ENCODE measurements at places on chromosomes 4 and X. TPM values are rescaled to one million over a fixed set of nuclear protein-coding genes. Genes with fewer than 3 reads are reported as not detected.

Gene C4orf51
- not detected for total RNA-seq

Gene ODAM
- total RNA-seq: not detected

Gene TMEM47
- not detected for total RNA-seq

Gene MAGEA2B
- not detected for total RNA-seq

Gene FAAH2
- 10.3 TPM for total RNA-seq

Gene SCARB2
- 8.2 TPM for total RNA-seq

DNA sequence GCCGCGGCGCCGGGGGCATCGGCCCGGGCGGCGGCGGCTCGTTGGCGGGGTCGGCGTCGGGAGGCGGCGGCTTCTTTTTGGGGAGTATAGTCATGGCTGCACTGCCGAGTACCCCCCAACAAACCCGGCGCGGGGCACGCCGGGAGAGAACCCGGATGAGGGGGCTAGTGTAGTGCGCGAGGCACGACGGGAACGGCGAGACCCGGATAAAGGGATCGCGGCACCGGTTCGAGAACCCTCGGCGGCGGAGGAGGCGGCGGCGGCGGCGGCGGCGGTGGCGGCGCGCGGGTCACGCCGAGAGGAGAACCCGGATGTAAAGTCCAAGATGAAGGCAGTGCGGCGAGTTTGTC lies at the start of gene OTUD5:
Gene OTUD5, minus strand, starts transcription at position 131 of the 350 bp plus-strand sequence. Its CDS starts 37 bp downstream, at position 94.
- H3K27me3 ChIP-seq: no peaks in the 10 kb centered on the region
- DNase-seq: peak; percentile 80
- H3K4me1 ChIP-seq: peaks cover 37% of the 10 kb centered on the region
- H3K4me3 ChIP-seq: peak within 1 kb of the TSS; percentile 99
- peaks cover 19% of the 10 kb centered on the region for H3K36me3 ChIP-seq

GRCh38 chr4:23966725-23967124 lies 76.9 kb upstream of the PPARGC1A start:
- no peaks in the 10 kb centered on the region for H3K27me3 ChIP-seq
- no peaks in the 10 kb centered on the region for H3K36me3 ChIP-seq
- H3K4me3 ChIP-seq: no peak overlapping the region
- no peak for DNase-seq

GRCh38 chrX:65976161-65976560 lies 63.7 kb downstream of the VSIG4 start:
- no peak overlapping the region for H3K27ac ChIP-seq
- no peak overlapping the region for H3K4me3 ChIP-seq
- no peak for DNase-seq
- no peaks in the 10 kb centered on the region for H3K4me1 ChIP-seq
- no peaks in the 10 kb centered on the region for H3K36me3 ChIP-seq
- no peaks in the 10 kb centered on the region for H3K27me3 ChIP-seq

DNA sequence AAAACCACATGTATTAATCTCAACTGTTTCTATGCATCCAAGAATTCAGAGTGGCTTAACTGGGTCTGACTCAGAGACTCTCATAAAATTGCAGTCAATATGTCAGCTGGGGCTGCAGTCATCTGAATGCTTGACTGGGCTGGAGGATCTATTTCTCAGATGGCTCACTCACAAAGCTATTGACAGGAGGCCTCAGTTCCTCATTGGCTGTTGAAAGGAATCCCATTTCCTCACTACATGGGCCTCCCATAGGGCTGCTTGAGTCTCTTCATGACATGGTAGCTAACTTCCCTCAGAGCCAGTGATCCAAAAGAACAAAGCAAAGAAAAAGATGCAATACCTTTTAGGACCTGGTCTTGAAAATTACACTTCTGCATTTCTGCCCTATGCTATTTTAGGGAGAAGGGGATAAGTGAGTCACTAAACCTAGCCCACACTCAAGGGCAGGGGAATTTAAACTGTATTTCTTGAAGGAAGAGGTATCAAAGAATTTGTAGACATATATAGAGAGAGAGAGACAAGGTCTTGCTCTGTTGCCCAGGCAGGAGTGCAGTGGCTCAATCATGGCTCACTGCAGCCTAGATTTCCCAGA lies 9.8 kb downstream of the SCFD2 start:
- no peak overlapping the region for H3K27ac ChIP-seq
- no peak overlapping the region for H3K4me3 ChIP-seq
- H3K36me3 ChIP-seq: peaks cover 26% of the 10 kb centered on the region
- no peak for DNase-seq
- no peaks in the 10 kb centered on the region for H3K27me3 ChIP-seq

- peak overlapping the region; percentile 24 for H3K4me3 ChIP-seq
- H3K4me1 ChIP-seq: peaks cover 33% of the 10 kb centered on the region
- peak overlapping the region; percentile 72 for H3K27ac ChIP-seq
- H3K27me3 ChIP-seq: no peaks in the 10 kb centered on the region
Observed at GRCh38 chr4:108342325-108342970, 173.7 kb upstream of the LEF1 start.

GRCh38 chr4:94000559-94000958 lies 172.0 kb downstream of the ATOH1 start:
- H3K36me3 ChIP-seq: no peaks in the 10 kb centered on the region
- no peak overlapping the region for H3K27ac ChIP-seq
- no peaks in the 10 kb centered on the region for H3K27me3 ChIP-seq
- DNase-seq: no peak

GRCh38 chrX:155263854-155264628 lies at the start of gene RAB39B:
Gene RAB39B (minus strand): TSS chrX:155264491. CDS start chrX:155264288, 203 bp downstream.
- H3K4me1 ChIP-seq: peaks cover 24% of the 10 kb centered on the region
- H3K27ac ChIP-seq: peak within 1 kb of the TSS; percentile 94
- H3K36me3 ChIP-seq: peaks cover 17% of the 10 kb centered on the region
- peak within 1 kb of the TSS; percentile 68 for H3K4me3 ChIP-seq
- no peaks in the 10 kb centered on the region for H3K27me3 ChIP-seq

GRCh38 chr4:126937342-126937741 lies 695.4 kb upstream of the INTU start:
- H3K4me1 ChIP-seq: no peaks in the 10 kb centered on the region
- H3K27ac ChIP-seq: no peak overlapping the region
- no peaks in the 10 kb centered on the region for H3K36me3 ChIP-seq
- no peak overlapping the region for H3K4me3 ChIP-seq
- no peaks in the 10 kb centered on the region for H3K27me3 ChIP-seq
- DNase-seq: no peak

- no peak overlapping the region for H3K27ac ChIP-seq
- peaks cover 10% of the 10 kb centered on the region for H3K27me3 ChIP-seq
- DNase-seq: no peak
- no peaks in the 10 kb centered on the region for H3K36me3 ChIP-seq
Observed at GRCh38 chr4:20684852-20685763, 15.2 kb upstream of the PACRGL start.

DNA sequence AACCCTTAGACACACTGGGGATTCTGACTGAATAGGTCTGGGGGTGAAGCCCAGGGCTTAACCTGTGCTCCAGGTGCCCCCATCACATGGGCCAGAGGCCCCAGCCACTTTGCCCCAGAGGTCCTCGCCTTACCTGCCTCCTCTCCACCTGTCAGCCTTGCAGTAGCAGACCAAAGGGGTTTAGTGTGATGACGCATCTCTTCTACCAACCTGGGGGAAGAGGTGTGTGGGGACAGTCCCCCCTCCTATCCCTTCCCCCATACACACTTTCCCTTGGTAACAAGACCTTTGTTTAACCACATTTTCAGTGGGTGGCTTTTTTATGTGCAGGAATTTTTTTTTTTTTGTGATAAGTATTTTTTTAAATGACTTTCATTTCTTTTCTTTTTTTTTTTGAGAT lies 6.3 kb downstream of the CLCN4 start:
- no peak overlapping the region for H3K4me3 ChIP-seq
- DNase-seq: no peak
- H3K27me3 ChIP-seq: peaks cover 27% of the 10 kb centered on the region
- no peak overlapping the region for H3K27ac ChIP-seq
- H3K36me3 ChIP-seq: no peaks in the 10 kb centered on the region

DNA sequence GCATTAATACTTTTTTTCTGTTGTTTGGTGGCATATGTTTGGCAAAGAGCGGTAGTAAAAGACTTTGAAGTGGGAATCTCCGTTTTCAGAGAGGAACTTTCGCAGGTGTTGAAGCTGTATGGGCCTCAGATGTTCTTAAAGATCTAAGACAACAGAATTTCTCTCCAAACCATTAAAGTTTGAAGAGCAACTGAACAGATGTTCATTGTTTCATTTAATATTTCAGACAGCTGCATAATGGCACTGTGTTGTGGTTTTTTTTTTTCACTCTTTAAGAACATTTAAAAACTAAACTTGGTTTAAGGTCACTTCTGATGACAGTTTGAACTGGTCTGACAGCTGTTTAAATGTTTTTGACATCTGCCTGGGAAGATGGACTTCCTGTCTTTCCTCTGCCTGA lies 882.7 kb upstream of the PCDH10 start:
- no peak overlapping the region for H3K27ac ChIP-seq
- H3K4me3 ChIP-seq: no peak overlapping the region
- no peaks in the 10 kb centered on the region for H3K4me1 ChIP-seq
- H3K36me3 ChIP-seq: no peaks in the 10 kb centered on the region

DNA sequence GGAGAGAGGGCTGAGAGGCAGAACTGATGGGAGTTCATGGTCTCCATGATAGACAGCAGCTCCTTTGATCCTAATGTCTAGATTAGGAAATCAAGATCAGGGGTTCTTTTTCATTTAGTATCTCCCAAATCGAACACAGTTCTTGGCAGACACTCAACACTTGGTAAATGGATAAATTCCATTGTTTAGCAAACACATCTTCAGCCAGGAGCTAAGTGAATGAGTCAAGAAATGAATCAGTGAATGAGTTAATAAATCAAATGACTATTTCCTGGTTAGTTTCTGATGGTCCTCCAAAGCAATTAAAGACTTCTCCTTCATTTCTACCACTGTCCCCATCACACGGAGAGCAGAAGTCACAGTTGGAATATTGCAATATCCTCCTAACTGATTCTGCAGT lies 120.0 kb upstream of the SHISA3 start:
- H3K27ac ChIP-seq: no peak overlapping the region
- no peaks in the 10 kb centered on the region for H3K36me3 ChIP-seq
- DNase-seq: no peak
- peaks cover 5% of the 10 kb centered on the region for H3K4me1 ChIP-seq
- peaks cover 2% of the 10 kb centered on the region for H3K27me3 ChIP-seq

GRCh38 chr4:54971474-54971950 lies 153.9 kb downstream of the KDR start:
- H3K27me3 ChIP-seq: peaks cover 1% of the 10 kb centered on the region
- DNase-seq: no peak
- no peak overlapping the region for H3K27ac ChIP-seq
- H3K4me3 ChIP-seq: no peak overlapping the region
- no peaks in the 10 kb centered on the region for H3K36me3 ChIP-seq

GRCh38 chr4:127642169-127642568 lies 9.4 kb downstream of the INTU start:
- H3K4me1 ChIP-seq: no peaks in the 10 kb centered on the region
- DNase-seq: no peak
- no peak overlapping the region for H3K27ac ChIP-seq
- H3K4me3 ChIP-seq: no peak overlapping the region
- H3K36me3 ChIP-seq: no peaks in the 10 kb centered on the region

GRCh38 chr4:76060506-76060905 lies 14.0 kb upstream of the ART3 start:
- no peak overlapping the region for H3K27ac ChIP-seq
- peaks cover 26% of the 10 kb centered on the region for H3K27me3 ChIP-seq
- no peaks in the 10 kb centered on the region for H3K36me3 ChIP-seq

DNA sequence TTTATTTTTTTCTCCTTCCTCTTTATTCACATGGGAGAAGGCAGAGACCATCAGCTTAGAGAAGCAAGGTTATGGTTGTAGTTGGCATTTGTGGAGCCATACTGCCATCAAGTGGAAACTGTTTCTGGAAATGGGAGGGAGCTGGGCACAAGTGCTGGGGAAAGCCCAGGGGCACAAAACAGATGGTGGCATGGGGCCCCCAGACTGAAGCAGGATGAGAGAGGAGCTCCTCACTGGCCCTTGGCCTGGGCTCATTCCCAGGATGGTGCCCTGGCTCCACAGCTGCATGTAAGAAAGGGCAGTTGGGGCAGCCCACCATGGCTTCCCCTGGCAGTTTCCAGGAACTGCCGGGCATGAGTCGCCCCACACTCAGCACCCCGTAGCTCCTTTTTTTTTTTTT lies 59.2 kb downstream of the NBDY start:
- H3K4me1 ChIP-seq: peaks cover 14% of the 10 kb centered on the region
- no peak overlapping the region for H3K4me3 ChIP-seq
- H3K36me3 ChIP-seq: no peaks in the 10 kb centered on the region
- no peak for DNase-seq

DNA sequence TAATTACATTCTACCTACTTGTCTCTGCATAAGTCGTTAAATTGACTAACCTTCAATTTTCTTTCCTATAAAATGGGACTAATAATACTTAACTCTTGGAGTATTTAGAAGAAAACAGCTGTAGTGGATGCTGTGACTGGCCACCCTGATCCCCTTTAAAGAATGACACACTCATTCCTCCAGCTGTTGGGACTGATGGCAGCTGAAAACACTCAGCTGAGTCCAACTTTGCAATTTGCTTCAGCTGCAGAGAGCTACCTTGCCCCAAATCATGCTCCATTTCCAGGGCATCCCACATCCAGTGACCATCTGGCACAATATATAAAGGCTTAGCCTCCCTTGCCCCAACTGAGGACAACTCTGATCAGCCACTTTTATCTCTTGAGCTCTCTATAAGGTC lies 89.1 kb downstream of the MID1IP1 start:
- H3K4me3 ChIP-seq: no peak overlapping the region
- DNase-seq: no peak
- H3K36me3 ChIP-seq: no peaks in the 10 kb centered on the region
- no peaks in the 10 kb centered on the region for H3K27me3 ChIP-seq
- H3K4me1 ChIP-seq: peaks cover 8% of the 10 kb centered on the region

GRCh38 chrX:133177202-133177601 lies 41.0 kb downstream of the TFDP3 start:
- no peak overlapping the region for H3K4me3 ChIP-seq
- H3K27ac ChIP-seq: no peak overlapping the region
- no peaks in the 10 kb centered on the region for H3K36me3 ChIP-seq
- DNase-seq: no peak

DNA sequence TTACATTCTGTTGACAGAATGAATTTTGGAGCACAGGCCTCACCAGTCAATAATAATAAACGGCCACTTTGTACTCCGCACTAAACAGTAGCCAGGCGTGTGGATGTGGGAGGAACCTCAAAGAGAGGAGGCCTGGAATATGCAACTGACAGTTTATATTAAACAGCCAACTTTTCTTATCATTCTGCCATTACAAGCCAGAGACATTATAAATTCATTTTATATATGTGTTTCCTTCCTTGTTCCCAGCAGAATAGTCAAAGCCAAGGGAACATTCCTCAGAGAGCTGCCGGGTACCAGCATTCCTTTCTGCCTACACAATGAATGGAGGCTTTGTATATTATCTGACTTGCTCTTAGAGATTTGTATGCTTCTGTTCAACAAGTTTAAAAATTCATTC lies 436.5 kb upstream of the FTHL17 start:
- H3K36me3 ChIP-seq: no peaks in the 10 kb centered on the region
- H3K4me3 ChIP-seq: no peak overlapping the region
- no peak overlapping the region for H3K27ac ChIP-seq
- H3K4me1 ChIP-seq: no peaks in the 10 kb centered on the region
- DNase-seq: no peak
- no peaks in the 10 kb centered on the region for H3K27me3 ChIP-seq

DNA sequence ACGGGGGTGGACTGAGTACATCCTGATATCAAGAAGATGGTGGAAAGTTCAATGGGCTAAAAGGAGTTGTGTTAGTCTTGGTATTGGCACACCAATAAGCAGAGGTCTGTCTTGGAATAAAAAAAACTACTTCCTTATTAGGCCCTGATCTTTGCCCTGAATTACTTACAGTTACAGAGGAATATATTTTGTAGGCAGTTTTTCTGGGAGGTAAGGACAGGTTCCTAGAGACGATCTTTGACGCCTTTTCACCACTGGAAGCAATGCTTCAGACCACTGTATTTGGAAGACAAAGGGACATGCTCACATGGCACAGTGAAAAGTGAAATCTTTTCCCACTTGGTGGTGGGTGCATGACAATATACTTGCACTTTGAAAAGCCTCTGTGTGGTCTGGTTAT lies 618 bp upstream of the XK start:
- DNase-seq: no peak
- no peak overlapping the region for H3K27ac ChIP-seq
- H3K4me3 ChIP-seq: peak overlapping the region; percentile 9
- H3K4me1 ChIP-seq: peaks cover 6% of the 10 kb centered on the region
